ENCODE measurements at places on chromosomes 12 and 14.

DNA sequence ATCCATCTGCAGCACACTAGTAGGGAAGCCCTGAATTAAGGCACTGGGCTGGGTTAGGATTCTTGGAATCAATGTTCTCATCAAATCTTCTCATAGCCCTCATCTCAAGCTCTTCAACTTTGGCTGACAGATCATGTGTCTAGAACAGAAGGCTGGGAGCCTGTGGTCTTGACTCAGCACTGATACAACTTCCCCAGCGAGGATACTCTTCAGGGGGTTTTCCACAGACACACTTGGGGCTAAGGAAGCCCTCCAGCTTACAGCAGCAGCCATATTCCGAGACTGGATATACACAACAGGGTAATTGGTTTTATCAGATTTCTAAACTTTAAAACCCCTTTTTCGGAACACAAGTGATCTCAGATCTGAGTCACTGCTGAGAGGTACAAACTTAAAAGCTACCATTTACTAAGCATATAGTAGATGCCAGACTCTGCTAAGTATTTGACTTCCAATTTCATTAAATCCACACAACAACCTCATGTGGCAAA lies 3.5 kb downstream of the FMNL3 start:
- DNase-seq: peak; percentile 59

- no peak for DNase-seq
These were observed 72.3 kb downstream of the CRADD start for GRCh38 chr12:93749515-93749914.

DNA sequence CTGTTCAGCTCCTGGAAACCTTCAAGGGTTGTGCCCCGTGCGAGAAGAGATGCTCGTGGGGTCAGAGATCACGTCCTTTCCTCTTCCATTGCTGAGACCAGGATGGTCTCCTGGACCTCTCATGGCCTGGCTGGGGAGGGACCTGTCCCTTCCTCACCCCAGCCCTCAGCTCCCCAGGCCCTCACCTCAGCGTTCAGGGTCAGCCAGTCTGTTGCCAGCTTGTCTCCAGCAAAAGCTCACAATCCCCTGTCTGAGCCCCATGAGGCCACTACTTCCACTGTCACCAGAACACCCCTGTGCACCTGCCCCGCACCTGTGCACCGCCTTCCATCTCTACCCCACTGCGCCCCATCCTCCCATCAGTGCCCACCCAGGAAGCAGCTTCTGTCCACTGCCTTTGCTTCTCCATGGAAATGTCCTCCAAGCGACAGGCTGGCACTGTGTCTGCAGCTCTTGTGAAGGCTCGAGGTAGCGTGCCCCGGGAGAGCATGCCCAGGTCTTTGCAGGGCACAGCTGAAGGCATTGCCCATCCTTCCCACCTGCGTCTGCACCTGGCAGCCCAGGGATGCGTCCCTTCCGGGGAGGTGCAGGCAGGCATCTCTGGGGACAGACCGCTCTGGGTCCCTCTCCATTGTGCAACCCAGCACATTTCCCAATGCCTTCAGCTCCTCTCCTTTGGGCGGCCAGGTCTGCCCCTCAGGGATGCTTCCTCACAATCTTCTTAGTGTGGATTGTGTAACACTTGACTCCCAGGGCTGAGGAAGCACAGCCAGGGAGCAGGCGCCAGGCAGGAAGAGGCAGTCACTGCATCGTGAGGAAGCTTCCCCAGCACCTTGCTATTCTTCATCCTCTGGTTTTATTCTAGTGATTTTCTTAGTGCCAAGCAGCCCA lies 179.6 kb downstream of the ADGRD1 start:
- DNase-seq: no peak

GRCh38 chr14:95759941-95760340 lies 46.0 kb upstream of the TCL1A start:
- DNase-seq: no peak

DNA sequence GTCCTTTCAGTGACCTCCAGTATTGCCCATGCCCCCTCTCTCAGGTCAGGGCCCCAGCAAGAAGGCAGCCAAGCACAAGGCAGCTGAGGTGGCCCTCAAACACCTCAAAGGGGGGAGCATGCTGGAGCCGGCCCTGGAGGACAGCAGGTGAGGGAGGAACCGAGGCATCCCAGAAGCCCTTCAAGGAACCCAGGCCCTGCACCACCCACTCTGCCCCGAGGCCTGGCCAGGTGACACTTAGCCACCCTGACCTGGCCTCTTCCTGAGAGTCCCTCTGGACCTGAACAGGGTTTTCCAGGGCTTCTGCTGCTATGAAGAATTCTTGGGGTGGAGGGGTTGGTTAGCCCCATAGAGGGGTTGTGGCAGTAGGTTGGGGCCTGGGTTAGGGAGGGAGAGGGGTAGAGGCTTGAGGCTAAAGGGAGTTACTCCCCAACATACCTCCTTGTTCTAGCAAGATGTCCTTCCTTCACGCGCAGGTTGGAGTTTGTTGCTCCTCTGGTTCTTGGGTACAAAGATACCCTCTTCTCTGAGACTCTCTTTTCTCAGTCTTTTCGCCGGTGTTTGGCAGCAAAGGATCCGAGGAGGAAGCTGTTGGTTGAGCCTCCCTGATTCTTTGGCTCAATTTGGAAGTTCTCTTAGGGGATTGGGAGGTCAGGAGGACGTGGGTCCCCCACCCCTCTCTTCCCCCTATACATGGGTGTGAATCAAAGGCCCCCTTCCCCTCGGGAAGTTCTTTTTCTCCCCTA lies 2.1 kb downstream of the TARBP2 start:
- no peak for DNase-seq

DNA sequence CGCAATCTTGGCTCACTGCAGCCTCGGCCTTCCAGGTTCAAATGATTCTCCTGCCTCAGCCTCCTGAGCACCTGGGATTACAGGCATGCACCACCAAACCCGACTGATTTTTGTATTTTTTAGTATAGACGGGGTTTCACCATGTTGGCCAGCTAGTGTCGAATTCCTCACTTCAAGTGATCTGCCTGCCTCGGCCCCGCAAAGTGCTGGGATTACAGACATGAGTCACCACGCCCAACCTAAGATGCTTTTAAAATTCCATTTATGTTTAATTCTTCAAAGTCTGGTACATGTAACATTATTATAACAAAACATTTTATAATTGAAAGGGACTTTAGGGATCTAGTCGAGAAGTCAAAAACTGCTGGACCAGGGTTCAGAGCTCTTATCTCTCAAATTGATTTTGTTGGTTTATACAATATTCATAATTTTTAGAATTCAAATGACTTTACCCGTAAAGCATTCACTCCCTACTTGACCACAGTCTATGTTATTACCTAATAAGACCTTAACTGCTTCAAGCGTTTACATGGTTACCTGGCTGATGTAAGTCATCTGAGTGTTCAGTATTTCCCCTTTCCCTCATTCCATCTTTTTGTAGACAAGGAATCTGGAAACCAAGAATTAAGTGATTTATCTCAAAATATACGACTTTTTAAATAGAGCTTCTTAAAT lies 28.2 kb downstream of the RAP1B start:
- DNase-seq: no peak

DNA sequence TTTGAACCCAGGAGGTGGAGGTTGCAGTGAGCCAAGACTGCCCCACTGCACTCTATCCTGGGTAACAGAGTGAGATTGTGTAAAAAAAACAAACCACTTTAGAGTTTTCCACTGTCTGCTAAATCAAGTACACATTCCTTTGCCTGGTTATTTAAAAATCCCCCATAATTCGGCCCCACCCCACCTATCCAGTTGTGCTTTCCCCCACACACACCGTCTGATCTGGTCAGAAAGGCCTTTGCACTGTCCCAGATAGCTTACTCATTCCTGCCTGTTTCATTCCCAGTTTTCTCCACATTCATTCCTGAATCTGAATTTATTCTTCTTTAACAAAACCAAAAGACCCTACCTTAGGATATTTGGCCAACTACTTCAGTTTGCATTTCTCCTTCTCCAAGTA lies 29.5 kb downstream of the NINJ2 start:
- no peak for DNase-seq

GRCh38 chr12:8692573-8692972 lies 5.2 kb upstream of the RIMKLB start:
- no peak for DNase-seq

GRCh38 chr12:128571906-128572810 lies 251.6 kb downstream of the SLC15A4 start:
- no peak for DNase-seq
